ENCODE measurements at places on chromosomes 2 and 18.
A peak's percentile ranks its signal among the peaks of the same experiment; 100 is the strongest.

GRCh38 chr18:75297731-75298130 is 87.1 kb downstream of the TSHZ1 start:
- DNase-seq = peak; percentile 14

- peak; percentile 67 for DNase-seq
Measured at GRCh38 chr18:59917422-59917821, 17.6 kb downstream of the PMAIP1 start.

DNA sequence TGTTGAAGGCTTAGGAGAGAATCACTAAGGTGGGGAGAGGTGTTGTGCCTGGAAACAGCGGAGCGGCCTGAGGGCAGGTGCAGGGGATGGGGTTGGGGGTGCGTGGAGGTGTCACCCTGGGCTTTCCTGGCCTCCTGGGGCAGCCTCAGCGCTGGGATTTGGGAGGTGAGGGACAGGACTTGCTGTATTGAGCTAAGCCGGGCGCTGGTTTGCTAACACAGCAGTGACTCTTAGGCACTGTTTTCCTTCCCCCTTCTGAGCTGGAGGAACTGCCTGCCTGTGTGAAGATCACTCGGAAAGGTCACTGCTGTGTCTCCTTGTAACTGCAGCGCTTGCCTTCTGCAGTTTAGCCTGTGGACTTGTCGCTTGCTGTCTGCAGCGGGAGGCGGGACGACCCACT is 21.2 kb downstream of the PRELID3A start:
- no peak for DNase-seq

GRCh38 chr2:132670496-132671150 is 618 bp upstream of the LYPD1 start:
- DNase-seq = peak; percentile 16

DNA sequence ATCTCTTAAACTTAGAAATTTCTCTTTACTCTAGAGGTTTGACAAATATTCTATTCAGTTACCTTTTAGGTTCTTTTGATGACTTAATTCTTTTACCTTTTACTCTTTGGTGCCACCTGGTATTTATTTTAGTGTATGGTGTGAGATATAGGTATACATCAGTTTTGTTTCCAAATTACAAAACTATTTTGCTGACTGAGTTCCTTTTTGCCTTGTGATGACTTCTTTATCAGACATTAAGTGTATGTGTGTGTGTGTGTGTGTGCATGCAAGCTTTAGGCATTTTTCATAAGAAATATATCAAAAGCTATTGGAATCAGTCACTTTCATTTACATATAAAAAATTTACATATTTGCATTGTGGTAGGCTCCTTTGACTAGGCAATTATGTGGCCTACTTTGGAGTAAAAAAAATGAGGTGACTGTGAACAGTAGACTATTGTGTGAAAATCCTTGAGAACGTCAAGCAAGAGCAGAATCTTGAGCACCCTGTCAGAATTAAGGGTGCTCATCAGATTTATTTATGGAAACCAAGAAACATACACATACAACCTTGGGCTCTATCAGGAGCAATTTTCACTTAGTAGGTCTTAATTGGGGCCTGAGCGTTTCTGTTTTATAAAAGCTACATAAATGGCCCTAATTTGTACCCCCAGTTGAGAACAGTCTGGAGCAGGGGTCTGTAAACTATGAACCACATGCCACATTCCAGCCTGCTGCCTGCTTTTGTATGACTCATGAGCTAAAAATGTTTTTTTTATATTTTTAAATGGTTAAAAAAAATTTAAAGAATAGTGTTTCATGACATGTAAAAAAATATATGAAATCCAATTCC is 415.9 kb downstream of the SLC4A3 start:
- peak; percentile 43 for DNase-seq

GRCh38 chr2:98472132-98472650 is 27.5 kb downstream of the INPP4A start:
- no peak for DNase-seq

GRCh38 chr2:61853086-61853846 is 594 bp downstream of the FAM161A start:
- peak; percentile 80 for DNase-seq

GRCh38 chr2:112301171-112301584 is 25.8 kb downstream of the ZC3H6 start:
- peak; percentile 54 for DNase-seq

DNA sequence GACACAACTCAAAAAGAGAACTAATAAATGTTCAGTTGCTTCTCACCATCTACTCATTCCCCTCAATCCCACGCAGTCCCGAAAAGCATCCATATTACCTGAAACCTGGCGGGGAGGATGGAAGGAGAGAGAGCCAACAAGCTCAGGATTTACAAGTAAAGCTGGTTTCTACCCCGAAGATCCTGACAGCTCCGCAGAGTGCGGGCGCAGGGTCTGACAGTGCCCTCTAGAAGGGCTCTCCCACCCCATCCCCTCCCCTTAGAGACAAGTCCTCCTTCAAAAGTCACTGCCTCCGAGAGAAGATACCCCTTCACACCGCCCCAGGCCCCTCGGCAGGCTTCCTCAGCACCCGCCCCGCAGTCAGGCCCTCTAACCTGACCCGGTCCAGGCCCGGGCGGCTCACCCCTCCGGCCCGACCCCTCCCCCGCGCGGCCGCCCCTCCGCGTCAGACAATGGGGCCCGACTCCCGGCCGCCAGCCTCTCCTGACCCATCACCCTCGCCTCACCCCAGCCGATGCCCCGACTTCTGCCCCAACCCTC is 550 bp downstream of the RAB1A start:
- DNase-seq = peak; percentile 57

- DNase-seq = peak; percentile 63
Measured at GRCh38 chr2:217827430-217828201, 175.2 kb downstream of the TNS1 start.

GRCh38 chr2:68753318-68753717 is 18.7 kb downstream of the ARHGAP25 start:
- DNase-seq = no peak

DNA sequence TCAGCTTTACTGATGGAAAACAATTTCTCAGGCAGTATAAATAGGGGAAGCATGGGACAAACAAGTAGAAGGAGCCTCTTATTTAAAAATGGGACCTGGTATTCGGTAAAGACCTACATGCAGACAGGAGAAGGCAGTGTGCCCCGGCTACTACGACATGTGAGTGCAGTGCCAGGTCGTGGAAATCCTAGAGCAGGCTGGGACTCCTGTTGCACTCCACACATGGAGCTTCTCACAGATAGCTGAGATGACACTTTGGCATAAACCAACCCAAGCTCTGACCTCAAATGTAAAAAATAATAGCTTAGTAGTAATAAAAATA is 885 bp upstream of the DSEL start:
- peak; percentile 45 for DNase-seq

DNA sequence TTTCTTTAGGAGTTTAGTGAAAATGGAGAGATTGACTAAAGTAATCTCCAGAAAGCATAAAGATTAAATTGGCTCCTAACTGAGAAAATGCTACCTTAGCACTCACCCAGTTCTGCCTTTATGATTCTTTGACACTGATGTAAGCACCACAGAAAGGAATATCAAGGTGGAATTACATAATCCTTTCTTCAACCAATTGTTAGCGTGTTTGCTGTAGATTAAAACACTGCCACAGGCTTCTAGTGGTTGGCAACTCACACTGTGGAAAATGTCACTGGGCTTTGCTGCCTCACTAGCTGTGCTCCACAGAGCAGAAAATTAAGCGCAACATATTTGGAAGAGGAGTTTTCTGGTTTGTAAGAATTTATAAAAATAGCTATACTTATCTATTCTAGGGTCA is 104.1 kb downstream of the DLGAP1 start:
- no peak for DNase-seq

GRCh38 chr2:220521551-220521950 is 894.1 kb downstream of the SLC4A3 start:
- no peak for DNase-seq

GRCh38 chr2:73290049-73290839 is 3.1 kb downstream of the EGR4 start:
- DNase-seq = peak; percentile 63

- DNase-seq = no peak
Measured at GRCh38 chr2:159808032-159808425, 10.0 kb upstream of the CD302 start.

DNA sequence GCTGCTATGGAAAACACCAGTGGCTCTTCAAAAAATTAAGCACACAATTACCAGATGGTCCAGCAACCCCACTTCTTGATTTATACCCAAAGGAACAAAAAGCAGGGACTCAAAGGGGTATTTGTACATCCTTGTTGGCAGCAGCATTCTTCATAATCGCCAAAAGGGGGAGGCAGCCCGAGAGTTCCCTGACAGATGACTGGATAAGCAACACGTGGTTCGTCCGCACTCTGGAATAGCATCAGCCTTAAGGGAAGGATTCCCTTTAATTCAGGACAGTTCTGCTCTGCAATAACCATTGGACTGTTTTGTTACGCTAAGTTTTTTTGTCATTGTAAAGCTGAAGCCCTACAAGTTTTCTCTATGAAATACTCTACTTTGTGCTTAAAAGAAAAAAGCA is 76.7 kb upstream of the TWIST2 start:
- peak; percentile 64 for DNase-seq

DNA sequence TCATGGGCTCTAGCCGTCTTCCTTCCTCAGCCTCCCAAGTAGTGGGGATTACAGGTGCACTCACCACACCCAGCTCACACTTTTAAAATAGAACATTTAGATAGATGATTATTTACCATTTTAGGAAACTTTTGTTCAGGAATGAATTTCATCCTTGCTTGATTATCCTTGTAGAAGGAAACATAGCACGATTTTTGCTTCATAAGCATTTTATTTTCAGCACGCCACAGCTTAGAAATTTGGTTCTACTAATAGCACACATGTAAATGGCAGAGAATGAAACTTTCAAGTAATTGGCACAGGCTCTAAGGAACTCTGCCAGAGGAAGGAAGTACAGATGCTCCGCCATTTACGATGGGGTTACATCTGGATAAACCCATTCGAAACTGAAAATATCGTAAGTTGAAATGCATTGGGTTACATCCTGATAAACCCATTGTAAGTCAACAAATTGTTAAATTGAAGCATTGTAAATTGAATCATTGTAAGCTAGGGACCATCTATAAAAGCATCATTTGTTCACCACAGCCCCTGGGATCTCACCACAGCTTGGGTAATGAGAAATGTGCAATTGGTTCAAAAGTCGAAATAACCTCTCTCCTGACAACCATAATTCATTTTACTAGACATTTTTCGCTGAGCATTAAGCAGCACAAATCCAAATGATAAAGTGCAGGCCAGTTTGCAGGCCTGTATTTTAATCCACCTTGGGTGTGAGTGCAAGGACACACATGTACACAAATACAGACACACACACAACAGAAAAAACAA is 33.2 kb downstream of the FRZB start:
- no peak for DNase-seq

DNA sequence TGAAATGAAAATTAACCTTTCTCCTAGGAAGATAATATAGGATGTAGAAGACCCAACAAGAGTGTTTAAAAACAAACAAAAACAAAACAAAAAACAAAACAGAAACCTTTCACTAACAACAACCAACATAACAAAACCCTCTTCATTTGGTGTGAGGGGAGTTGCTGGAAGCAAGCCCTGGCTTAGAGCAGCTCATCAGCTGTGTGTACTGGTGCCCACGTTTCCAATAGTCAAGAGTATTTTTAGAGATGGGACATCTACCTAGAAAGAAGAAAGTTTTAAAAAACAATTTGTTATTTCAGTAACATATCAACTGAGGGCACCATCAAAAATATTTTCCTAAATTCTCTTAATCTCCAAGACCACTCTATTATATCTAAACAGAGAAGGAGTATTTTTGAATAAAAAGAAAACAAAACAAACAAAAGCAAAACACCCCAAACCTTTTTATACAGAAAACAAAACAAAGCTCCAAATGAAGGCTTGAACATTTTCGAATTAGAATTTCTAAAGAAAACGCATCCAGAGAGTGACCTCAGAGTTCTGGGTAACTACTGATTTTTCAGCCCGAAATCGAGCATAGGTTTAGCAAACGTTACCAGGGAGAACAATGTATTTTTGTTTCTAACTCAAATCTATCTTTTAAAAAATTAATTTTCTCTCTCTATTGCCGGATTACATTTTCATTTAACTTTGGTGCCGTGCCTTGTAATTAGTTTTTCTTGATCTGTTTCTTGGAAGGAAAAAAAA is 134.6 kb downstream of the INSIG2 start:
- DNase-seq = peak; percentile 53

- peak; percentile 62 for DNase-seq
Measured at GRCh38 chr18:3151399-3152264, 68.1 kb downstream of the MYOM1 start.

DNA sequence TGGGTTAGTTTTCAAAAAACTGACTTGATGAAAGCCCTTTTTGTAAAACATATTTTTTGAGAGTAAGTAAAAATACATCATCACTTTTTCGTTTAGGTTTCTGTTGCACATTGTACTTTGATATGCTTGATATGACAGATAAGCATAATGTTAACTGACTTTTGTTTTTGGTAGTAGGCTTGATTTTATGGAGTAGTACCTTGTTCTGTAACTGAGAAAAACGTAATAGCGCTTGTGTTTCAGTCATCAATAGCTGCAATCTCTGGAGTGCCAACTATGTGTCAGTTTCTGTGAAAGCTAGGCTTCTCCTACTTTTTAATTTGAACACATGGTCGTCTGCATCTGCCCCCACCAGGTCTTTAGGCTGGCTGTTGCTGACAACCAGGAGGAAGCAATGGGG is 1.3 kb downstream of the LCLAT1 start:
- peak; percentile 9 for DNase-seq
